ENCODE measurements at places on chromosomes 2 and 18. TPM values are rescaled to one million over a fixed set of nuclear protein-coding genes. Genes with fewer than 3 reads are reported as not detected.

The TFCP2L1 gene
- 7.1 TPM for polyA plus RNA-seq

The C2orf15 gene
- 2.2 TPM for polyA plus RNA-seq

- peak; percentile 52 for DNase-seq
Measured at GRCh38 chr2:72145289-72145657, 2.4 kb downstream of the CYP26B1 start.

DNA sequence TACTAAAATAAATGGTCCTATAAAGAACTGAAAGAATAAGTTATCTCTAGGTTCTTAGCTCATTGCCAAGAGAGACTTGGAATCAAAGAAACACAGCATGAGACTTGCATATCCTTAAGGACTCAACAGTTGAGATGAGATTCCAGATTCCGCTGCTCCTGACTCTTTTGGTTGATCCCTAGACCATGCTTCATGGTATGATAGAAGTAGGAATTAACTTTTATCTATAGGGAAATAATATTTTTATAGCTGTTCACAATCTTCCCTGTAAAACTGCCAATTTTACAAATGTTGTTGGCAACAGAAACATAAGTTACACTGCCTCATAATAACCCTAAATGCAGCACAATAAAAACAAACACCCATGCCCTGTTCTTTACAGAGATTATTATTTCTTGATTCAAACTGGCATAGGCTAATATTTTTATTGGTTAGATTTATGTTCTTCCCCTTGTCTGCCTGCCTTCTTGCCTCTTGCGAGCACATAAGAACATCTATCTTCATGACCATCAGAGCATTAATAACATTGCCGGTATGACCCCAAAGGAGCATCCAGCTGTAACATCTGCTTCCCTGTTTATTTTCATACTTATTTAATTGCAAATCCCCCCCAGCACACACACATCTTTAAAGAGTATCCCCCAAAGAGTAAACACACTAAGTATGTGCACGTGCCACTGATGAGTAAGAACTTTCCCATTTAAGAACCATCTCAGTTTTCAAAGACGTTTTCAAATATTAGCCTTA, 735.7 kb upstream of the SLC8A1 start:
- peak; percentile 1 for DNase-seq

- no peak for DNase-seq
Measured at GRCh38 chr18:66550366-66550765, 53.5 kb downstream of the CDH19 start.

GRCh38 chr2:70069049-70069448, 18.2 kb upstream of the PCBP1 start:
- DNase-seq: no peak

Measured in lung (tissue), 17 donors.